ENCODE measurements at places on chromosomes 3 and 15.
A peak's percentile ranks its signal among the peaks of the same experiment; 100 is the strongest.

DNA sequence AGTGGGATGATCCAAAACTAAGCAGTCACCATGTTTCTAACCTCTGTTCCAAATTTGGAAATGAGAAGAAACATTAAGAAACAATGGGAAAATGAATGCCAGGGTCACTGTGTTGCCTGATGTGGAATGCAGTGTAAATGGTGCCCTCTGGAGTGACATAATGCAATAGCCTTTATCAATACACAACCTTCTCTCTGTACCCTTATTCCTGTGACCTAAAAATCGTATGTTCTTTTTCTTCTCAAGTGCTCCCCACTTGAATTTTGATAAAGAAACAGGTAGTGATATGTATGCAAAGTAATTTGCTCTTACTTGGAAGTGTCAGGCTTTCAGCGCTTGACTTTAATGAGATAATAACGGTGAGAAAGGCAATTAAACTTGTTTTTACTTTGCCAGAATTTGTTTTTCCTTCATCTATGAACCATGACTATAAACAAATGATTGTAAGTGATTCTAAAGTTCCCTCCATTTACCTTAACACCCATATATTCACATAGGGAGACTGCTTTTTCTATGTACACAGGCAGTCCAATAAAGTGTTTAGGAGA, 145.8 kb upstream of the THRB start:
- DNase-seq: no peak

- no peak for DNase-seq
Measured at GRCh38 chr3:111568911-111569310, 26.2 kb downstream of the ZBED2 start.

- DNase-seq: no peak
Measured at GRCh38 chr3:111210003-111210711, 138.5 kb downstream of the NECTIN3 start.

- no peak for DNase-seq
Measured at GRCh38 chr15:65580287-65580686, 30.6 kb downstream of the INTS14 start.

GRCh38 chr3:11021611-11022011, 29.1 kb downstream of the SLC6A1 start:
- no peak for DNase-seq

DNA sequence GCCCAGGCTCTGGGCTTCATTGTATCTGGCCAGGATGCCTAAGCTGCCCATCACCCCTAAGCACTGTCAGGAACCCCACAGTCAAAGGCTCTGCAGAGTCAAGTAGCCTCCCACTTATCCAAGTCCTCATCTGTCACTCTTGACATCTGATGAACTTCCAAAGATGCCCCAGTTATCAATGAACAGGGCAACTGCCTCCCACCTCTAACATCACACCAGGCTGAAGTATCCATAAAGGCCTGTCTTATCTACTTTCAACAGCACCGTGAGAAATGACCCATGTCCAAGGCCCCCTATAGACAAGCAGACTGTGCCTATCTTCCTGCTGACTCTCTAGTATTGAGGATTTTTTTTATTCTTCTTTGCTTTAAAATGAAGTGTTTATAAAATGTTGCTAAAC, 56.4 kb downstream of the TRIM69 start:
- no peak for DNase-seq

DNA sequence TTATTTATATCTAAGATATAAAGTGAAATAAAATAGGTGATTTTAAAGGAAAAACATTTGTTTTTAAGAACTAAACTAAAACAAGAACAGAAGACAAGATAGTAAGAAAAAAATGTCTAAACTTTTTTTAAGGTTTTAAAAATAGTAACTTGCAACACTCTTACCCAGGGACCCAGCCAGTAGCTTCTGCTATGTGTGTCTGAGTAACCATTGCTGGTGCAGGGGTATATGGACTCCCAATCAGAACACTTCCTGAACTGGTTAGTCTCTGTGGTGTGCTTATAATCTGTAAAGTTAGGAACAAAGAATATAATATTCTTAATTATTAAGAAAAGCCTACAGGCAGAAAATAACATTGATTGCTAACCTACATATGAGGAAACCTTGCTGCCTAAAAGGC, 118.4 kb downstream of the ATP1B3 start:
- DNase-seq: no peak

GRCh38 chr15:36235173-36235572, 344.3 kb upstream of the CDIN1 start:
- DNase-seq: no peak

DNA sequence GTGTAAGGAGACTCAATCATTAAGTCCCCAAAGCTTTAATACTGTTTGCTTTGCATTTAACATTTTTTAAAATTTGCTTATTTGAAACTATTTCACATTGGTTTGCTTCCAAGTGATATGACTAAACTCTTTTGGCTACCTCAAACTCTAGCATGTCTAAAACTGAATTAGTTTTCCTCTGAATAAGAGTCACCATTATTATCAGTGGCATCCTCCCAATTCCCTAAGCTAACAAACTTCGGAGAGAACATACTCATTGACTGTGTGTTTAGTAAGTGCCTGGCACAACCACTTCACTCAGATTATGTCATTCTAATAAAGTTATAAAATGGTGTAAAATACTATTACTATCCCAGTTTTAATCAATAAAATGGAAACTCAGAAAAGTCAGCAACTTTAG, 21.9 kb downstream of the ATOSA start:
- no peak for DNase-seq

- DNase-seq: no peak
Measured at GRCh38 chr15:60526127-60526616, 47.2 kb upstream of the ICE2 start.

DNA sequence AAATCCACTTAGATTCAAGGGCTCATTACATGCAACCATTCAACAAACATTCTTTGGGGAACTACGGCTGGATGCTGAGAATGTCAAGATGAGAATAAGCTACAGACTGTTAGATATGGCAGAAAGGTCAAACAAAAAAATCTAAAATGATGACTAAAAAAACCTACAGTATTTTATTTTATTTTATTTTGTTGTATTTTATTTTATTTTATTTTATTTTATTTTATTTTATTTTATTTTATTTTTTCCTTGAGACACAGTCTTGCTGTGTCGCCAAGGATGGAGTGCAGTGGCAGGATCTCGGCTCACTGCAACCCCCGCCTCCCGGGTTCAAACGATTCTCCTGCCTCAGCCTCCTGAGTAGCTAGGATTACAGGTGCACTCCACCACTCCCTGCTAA, 46.2 kb downstream of the WDR72 start:
- DNase-seq: no peak

- no peak for DNase-seq
Measured at GRCh38 chr3:15647611-15648167, 46.1 kb downstream of the BTD start.

DNA sequence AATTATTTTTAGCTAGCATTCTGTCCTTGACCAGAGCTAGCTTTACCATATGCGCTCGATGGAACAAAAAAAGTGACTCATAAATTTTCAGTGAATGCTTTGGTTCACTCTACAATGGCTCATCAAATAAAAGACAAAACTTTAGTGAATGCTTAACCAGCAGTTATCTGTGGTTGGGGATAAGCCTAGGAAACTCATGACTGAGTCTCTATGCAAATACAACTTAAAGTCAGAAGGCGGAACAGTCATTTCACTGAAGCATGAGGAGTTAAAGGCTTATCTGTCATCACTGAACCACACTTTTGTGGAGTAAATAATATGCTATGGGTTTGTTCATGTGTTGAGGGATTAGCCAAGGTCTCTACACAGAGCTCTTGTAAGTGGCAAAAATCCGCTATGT, 308.4 kb downstream of the SQOR start:
- DNase-seq: no peak

DNA sequence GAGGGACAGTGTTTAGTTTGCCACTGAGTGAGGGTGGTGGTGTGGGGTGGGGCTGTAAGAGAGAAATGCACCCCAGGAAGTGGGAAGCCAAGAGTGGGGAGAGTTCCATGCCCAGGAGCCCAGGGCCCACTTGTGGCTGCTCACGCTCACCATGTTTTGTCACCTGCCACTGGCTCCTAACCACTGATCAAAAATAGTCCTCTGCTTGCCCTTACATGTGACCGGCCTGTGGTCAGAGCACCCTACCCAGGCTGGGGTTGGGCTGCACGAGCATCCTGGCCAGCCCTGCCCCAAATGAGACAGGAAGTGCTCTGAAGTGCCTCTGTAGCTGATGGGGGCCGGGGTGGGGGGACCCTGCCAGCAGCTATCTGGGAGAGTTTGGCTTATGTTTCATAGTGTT, 216.3 kb downstream of the RPLP1 start:
- peak; percentile 13 for DNase-seq

GRCh38 chr3:186418671-186419145, 56.7 kb upstream of the DGKG start:
- DNase-seq: no peak

- DNase-seq: no peak
Measured at GRCh38 chr3:128176276-128176833, 23.1 kb downstream of the EEFSEC start.

GRCh38 chr3:124084022-124084881, 92.3 kb upstream of the ROPN1 start:
- DNase-seq: no peak

DNA sequence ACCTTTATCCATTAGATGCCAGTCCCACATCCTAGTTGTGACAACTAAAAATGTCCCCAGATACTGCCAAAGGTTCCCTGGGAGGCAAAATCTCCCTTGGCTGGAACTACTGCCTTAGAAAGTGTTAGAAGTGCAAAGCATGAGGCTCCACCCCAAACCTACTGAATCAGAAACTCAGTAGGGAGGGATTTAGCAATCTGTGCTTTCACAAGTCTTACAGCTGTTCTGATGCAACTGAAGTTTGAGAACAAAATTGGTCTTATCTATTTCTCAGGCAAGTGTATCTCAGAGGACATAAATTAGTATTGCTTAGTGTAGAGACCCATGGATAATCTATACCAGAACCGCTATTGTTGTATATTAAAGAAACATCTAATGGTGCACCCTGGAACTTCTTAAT, 70.2 kb downstream of the CLDN1 start:
- DNase-seq: no peak

DNA sequence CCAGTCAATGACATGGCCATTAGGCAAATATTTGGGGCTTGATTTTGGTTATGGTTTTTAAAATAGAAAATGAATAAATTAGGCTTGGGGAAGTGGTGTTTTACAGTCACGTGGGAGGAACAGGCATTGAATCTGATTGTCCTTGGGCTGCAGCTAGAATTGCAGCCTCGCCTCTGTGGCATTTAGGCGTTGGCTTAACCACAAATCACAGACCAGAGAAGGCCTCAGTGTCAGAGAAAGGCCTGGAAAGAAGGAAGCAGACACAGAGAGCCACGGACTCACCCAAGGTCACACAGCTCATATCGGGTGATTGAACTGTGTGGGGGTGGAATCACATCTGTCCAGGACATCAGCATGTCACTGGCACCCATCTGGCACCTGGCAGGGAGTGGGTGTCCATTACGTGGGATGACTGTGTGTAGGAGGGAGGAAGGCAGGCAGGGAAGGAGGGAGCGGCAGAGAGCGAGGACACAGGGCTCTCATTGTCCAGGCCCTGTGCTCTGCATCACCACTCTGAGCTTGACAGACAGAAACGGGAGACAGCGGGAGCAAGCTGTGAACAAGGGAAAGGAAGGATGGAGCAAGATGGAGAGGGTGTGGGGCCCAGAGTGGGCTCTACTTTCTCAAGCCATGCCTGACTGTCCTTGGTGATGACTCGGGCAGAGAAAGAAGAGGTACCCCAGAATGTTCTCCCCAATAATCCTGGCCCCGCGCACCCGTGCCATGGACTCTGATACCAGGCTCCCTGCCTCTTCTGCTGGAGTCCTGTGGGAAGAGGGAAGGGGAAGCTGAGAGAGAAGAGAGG, 186.4 kb downstream of the FAM43A start:
- DNase-seq: no peak

DNA sequence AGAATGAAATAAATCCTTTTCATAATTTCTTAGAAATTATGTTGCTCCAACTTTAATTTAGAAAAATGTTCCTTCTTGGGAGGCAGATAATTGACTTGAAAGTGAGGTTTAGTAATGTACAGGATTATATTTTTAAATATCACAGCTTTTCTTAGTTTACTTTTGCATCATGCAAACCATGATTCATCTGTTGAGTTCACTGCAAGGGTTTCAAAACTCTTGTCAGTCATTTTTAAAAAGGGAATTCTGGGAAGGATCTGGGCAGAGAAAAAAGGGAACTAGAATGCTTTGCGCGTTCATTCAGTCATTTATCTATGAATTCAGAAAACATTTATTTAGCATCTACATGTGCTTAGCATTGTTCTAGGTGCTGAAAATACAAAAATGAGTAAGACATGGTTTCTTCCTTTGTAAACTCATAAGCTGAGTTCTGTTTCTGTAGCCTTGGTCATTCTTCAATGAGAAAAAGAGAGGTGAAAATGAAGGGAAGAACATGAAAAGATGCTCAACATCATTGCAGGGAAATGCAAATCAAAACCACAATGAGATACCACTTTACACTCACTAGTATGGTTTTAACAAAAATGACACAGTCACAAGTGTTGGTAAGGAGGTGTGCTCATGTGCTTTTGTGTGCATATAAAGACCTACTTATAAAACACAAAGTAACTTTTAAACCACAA, 209.1 kb downstream of the NR1D2 start:
- no peak for DNase-seq

DNA sequence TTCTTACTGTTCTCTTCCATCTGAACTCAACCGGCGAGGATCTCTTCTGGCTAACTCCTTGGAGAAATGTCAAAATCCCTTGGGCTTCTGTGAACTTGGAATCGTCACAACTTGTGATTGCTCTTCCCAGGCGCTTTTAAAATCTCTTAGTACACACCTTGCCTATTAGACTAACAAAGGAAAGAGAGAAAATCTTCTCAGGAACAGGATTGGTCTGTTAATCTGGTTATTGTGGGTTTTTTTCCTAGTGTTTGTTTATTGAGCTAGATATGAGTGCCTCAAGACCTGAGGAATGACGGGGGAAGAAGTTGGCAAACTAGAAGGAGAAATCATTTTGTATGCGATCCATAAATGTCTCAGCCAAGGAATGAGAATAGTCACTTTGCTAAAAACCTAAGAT, at the start of gene ATP13A5:
TSS of gene ATP13A5 (minus strand) at position 48 of the 400 bp plus-strand sequence. CDS start at position 20, 28 bp downstream.
- DNase-seq: no peak

DNA sequence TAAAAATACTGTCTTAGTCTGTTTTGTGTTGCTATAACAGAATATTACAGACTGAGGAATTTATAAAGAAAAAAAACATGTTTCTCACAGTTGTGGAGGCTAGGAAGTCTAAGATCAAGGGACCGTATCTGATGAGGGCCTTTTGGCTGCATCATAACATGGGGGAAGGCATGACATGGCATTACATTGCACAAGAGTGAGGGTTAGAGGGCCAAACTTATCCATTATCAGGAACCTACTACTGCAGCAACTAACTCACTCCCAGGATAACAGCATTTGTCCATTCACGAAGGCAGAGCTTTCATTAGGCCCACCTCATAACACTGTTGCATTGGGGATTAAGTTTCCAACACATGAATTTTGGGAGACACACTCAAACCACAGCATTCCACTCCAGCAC, 30.3 kb downstream of the SYN2 start:
- DNase-seq: no peak

- DNase-seq: no peak
Measured at GRCh38 chr3:168330983-168331382, 235.3 kb upstream of the GOLIM4 start.

Measured in stimulated activated CD8-positive, alpha-beta memory T cell treated with anti-CD3 and anti-CD28 coated beads, Interleukin-7, amount 100 ng/mL, for 1 hour (primary cell).